ENCODE measurements at places on chromosomes 11 and 22.

DNA sequence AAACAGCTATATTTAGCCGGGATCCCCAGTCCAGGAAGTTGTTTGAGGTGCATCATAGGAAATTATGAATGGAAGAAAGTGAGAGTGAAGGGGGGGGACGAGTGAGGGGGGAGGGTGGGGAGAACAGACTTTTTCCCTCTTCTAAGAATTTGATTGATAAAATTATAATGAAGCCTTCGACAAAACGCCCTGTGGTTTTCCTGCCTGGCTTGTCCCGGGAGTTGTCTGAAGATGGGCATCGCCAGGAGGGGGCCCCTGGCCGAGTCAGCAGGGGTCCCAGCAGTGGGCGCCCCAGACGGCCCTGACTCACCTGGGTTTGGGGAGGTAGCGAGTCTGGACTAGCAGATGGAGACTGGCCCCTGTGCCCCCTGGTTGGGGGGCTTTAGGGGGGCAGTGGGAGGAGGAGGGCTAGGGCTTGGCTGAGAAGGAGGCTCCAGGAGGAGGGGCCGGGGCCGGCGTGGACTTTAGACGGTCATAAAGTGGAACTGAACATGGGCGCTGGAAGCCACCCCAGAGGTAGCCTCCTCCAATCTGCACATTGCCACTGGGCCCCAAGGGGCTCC is 336 bp upstream of the LIF start:
- no peak for DNase-seq

DNA sequence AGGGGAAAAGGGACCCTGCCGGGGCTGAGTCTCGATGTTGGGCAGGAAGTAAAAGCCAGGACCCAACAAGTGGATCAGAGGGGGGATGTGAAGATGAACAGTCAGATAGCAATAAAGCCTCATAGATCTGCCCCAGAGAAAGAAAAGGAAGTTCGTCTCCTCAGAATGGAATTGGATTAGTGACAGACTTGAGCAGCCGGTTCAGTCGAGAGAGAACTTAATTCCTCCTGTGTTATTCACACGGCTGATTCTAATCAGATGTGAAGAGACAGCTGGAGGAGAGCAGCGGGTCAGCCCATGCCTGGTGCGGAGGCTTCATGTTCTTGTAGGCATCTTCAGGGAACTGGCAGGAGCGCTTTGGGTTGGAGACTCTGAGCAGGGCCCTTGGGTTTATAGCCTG is 29.3 kb upstream of the CABP7 start:
- DNase-seq, result no peak

DNA sequence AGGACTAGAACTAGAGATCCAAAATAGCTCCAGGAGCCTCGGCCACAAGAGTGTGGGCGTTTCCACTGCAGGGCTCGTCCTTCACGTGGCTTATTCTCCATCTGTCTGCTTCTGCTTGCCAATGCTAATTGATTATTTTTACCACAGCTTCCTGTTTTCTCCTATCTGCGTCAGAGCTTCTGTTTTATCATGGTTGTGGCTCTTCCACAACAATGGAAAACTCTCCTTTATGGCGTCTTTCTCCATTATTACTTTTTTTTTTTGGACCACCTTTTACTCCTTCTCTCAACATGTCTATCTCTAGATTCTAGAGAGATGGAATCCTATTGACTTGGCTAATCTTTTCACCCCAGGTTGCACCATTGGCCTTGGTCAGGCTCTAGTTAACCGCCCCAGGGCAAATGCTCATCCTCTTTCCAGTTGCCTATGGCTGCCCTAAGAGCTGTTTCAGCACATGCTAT is 25.9 kb downstream of the CAT start:
- no peak for DNase-seq

GRCh38 chr11:78420796-78421209 is 3.2 kb upstream of the GAB2 start:
- DNase-seq, result peak; percentile 51

- no peak for DNase-seq
These were observed 531.7 kb downstream of the ETS1 start for GRCh38 chr11:128055576-128056217.

DNA sequence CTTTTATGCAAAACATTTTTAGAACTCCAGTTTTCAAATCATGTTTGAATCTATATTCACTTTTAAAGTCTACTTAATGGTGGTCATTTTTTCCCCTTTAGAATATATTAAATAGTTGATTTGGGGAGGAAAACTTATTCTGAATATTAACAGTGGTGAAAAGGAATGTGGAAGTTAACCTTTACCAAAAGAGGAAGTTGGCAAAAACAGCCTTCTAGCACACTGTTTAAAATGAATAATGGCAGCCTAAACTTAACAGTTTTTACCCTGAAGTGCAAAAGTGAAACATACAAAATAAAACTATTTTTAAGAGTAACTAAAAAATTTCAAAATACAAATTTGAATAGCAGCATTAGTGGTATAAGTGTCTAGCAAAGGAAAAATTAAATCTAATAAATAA is 86.4 kb downstream of the GRK3 start:
- no peak for DNase-seq

DNA sequence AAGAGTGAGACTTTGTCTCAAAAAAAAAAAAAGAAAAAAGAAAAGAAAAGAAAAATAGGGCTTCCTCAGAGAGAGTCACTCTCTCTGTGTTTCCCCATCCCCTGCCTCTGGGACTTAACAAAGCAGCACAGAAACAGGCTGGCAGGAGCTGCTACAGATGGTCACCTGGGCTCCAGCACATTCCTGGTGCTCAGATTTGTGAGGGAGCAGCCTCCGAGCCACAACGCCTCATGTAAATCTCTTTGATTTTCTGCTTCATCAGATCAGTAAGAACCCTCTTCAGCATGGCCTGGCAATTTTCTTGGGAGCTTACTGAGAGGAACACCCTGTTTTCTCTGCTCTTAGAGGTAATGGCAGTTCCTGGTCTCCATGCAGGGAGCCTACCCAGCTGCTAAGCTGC is 15.2 kb upstream of the LDHA start:
- DNase-seq, result no peak

GRCh38 chr22:45344334-45344733 is 34.6 kb downstream of the FAM118A start:
- no peak for DNase-seq

GRCh38 chr22:38782402-38783094 is 11.4 kb downstream of the DNAL4 start:
- DNase-seq, result no peak

GRCh38 chr11:81421251-81421860 is 1312.3 kb downstream of the FAM181B start:
- DNase-seq, result no peak

GRCh38 chr22:30253205-30253852 is 6.8 kb upstream of the LIF start:
- no peak for DNase-seq

GRCh38 chr11:36724742-36725385 is 126.8 kb upstream of the RAG2 start:
- DNase-seq, result no peak

- DNase-seq, result no peak
These were observed 57.9 kb upstream of the PARVA start for GRCh38 chr11:12319461-12319951.

DNA sequence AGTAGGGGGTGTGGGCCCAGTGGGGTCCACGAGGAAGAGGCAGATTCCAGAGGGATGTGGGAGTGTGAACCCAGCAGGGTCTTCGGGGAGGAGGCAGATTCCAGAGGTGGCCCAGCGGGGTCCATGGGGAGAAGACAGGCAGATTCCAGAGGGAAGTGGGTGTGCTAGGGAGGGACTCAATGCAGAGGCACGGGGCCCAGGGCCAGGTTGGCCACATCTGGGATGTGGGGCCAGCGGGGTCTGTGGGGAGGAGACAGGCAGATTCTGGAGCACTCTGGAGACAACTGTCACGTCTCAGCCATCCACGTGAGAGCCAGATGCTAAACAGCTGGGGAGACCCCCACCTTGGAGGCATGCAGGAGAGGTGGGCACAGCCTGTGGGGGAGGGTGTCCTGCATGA is 582.6 kb downstream of the TBC1D22A start:
- no peak for DNase-seq

- no peak for DNase-seq
These were observed 1.9 kb upstream of the SSTR3 start for GRCh38 chr22:37213941-37214730.

DNA sequence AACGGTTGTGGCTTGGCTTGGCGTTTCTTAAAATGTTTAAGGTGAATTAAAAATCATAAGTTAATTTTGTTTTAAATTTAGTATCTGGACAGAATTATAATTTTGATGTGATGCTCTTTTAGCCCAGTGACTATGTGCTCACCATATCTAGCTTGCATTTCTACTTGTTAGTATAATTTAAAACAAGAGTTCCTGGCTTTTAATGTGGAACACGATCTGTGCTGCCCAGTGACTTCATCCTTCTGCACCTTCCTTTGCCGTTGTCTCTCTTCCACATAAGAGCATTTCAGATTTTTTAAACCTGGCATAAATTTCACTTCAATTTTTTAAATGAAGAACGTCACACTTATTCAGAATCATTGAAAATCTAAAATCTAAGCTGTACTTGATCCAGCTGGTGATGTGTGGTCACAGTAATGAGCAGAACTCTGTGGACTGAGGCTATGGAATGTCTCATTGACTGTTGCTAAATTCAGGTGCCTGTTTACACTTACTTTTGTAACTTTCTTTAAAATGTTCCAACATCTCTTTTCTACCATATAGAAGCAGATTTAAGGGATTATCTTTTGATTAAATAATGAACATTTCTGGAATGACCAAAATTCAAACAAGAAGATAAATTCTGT is 75.4 kb upstream of the ADSL start:
- DNase-seq, result no peak

- DNase-seq, result no peak
These were observed 330 bp downstream of the SLC5A1 start for GRCh38 chr22:32043391-32043790.

GRCh38 chr22:36395915-36396314 is 8.1 kb upstream of the MYH9 start:
- DNase-seq, result no peak

DNA sequence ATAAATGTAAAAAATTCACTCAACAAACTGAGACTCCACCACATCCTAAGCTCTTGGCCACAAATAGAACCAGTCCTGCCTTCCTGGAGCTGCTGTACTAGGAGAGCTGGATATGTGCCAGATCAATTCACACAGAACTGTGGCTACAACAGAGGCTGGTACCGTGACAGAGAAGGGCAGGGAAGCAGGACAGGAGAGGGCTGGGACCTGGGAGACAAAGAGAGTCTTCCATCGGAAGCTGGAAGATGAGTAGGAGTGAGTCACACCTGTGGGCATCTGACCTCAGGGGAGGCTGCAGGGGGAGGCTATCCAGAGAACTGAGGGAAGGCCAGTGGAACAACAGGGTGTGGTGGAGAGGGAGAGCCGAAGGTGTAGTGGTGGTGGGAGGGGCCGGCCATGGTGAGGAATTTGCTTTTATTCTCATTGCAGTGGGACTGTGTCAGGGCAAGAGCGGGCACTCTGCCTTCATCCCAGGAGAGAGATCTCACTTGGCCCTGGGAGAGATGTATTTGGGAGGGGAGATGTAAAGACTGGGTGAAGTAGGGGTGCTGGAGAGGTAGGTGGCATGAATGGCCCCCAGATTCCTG is 1.9 kb upstream of the LTBP3 start:
- DNase-seq, result no peak

Data from activated CD8-positive, alpha-beta memory T cell treated with anti-CD3 and anti-CD28 coated beads, Interleukin-2, amount 50 U/mL, for 4 hours (primary cell).